ENCODE measurements at places on chromosomes 1 and 21.

- DNase-seq = no peak
Measured at GRCh38 chr1:207799989-207800648, 48.3 kb downstream of the CD46 start.

- no peak for DNase-seq
Measured at GRCh38 chr1:199767700-199768099, 259.8 kb upstream of the NR5A2 start.

GRCh38 chr1:44723064-44723463 is 7.9 kb downstream of the RNU5D-1 start:
- DNase-seq = no peak

DNA sequence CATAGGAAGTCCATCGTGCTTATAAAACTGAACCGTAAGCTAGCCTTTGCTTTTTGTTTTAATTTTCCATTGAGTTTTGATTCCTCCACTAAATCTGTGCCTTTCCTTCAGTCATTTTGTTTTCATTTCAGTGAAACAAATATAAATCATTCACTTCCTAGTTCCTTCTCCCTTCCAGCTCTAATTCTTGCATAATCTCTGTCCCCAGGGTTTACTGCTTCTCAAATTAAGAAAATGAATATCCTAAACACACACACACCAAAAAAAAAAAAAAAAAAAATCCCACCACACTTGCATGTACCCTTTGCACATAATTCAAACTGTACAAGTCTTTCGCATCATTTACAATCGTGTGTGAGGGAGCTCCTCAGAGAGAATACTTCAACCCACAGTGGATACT is 6.8 kb downstream of the KCNH1 start:
- no peak for DNase-seq

GRCh38 chr1:32256473-32257226 is 5.6 kb downstream of the LCK start:
- DNase-seq = no peak

GRCh38 chr1:85571181-85571759 is 9.3 kb upstream of the CCN1 start:
- DNase-seq = no peak

GRCh38 chr1:90176530-90176929 is 181.6 kb downstream of the ZNF326 start:
- no peak for DNase-seq

DNA sequence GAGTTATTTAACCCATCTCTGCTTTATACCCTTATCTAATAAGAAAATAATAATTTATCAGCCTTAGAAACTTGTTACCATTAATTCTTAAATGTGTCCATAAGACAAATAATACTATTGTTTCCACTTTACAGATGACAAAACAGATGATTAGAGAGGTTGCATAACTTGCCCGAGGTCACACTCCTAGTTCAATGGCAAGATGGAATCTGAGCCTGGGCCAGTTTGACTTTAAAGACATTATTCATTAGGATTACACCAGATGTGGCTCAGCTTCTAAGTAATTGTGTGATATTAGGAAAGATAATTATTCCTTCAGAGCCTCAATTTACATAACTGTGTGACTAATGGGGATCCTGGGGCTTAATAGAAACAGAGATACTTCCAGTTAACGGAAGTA is 42.3 kb upstream of the KCNK2 start:
- no peak for DNase-seq

DNA sequence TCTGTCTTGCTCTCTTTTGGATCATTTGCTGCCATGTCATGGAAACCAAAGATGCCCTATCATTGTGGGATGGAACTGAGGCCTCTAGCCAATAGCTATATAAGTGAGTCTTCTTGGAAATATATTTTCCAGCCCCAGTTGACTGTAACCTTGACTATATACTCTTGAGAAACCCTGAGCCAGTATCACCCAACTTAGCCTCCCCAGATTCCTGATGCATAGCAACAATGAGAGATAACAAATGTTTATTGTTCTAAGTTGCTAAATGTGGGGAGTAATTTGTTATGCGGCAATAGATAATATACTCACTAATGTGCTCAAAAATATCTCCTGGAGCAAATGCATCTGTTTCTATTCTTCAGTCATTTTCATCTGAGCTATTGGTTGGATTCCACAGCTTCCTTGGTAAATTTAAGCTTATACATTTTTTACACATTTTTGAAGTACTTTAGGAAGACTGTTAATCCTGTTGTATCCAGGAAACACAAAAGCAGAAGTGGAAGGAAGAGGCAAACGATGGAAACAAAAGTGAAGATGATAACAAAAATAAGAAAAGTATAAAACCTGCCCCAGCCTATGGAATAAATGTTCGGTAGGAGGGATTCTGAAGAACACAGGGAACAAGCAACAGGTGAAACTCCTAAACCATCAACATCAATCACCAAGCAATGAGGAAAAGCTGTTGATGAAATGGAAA is 6.3 kb upstream of the SRRM1 start:
- no peak for DNase-seq

GRCh38 chr1:68969441-68969840 is 472.6 kb upstream of the DEPDC1 start:
- no peak for DNase-seq

GRCh38 chr1:245375789-245376460 is 221.1 kb downstream of the KIF26B start:
- DNase-seq = no peak

GRCh38 chr1:221522529-221522940 is 219.4 kb downstream of the DUSP10 start:
- no peak for DNase-seq

- DNase-seq = peak; percentile 9
Measured at GRCh38 chr1:246113555-246114095, 393.5 kb downstream of the SMYD3 start.

DNA sequence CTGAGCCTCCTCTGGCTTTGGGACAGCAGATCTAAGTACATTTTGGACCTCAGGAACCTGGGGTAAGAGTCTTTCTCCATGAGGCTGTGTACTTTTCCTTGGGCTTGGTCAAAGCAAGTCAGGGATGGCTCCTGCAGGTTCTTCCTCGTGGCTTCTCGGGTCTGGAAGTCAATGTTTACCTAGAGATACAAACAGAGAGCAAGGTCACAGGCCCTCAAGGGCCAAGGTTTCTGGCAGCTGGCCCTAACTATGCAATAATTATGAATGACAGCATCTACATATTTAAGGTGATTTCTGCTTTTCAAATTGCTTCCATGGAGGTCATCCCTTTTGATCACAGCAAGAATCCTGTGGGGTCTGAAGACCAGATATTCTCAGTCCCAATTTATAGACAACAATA is 37.6 kb downstream of the RGS8 start:
- DNase-seq = no peak

DNA sequence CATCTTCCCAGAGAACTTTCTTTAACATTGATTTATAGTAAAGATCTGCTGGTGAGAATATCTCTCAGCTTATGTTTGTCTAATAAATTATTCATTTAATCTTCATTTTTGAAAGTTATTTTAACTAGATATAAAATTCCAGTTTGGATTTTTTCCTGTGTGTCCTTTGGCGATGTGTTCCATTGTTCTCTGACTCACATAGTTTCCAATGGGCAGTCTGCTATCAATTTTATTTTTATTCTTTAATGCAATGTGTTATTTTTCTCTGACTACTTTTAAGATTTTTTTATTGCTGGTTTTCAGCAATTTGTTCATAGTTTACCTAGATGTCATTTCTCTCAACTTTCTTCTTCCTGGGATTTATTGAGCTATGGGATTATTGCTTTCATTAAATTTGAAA is 325.2 kb upstream of the POGK start:
- no peak for DNase-seq

- no peak for DNase-seq
Measured at GRCh38 chr1:84426376-84426775, 28.1 kb downstream of the DNASE2B start.

- no peak for DNase-seq
Measured at GRCh38 chr1:8097908-8098307, 71.8 kb upstream of the ERRFI1 start.

- DNase-seq = no peak
Measured at GRCh38 chr1:84202126-84202525, 58.1 kb downstream of the PRKACB start.

DNA sequence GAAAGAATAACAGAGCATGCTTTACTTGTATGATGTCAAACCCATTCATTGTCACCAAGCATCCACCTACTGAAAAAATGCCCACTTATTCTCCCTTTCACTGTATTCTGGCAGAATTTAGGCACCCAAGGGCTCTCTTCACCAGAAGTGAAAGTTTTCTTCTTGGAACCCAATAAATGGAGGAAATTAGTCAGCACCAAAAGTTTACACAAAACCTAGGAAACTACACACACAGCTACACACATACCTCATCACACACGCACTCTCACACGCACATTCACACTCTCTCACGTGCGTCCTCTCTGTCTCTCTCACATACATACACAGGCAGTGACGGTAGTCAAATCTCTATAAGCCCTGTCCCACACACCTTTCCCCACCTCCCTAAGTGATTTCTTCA is 37.6 kb downstream of the MCOLN2 start:
- DNase-seq = no peak

DNA sequence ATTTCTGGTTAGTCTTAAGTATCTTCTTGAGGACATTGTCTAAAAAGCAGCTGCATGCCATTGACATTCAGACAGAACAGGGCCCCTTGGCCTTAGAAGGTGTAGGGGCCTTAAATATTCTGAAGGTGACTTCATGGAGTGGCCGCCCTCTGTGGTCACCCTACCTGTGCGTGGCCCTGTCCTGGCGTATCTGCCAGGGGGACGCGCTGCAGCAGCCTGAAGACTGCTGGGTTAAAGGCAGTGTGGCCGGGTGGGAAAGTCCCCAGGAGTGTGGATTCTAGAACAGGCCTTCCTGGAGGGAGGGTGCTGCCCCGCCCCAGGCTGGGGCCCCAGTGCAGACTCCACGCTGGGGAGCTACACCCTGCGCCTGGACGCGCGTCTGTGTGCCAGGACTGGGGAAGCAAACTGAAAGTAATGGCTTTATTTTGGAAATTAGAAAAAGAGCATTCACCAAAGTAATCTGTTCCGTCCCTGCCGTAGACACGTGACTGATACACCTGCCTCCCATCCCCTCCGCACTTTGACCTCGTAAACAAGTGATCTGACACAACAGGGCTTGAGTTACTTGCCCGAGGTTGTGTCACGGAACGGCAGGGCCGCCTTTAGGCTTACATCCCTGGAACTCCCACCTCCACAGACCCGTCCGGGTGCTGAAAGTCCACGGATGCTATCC is 1.8 kb downstream of the AGPAT3 start:
- DNase-seq = no peak

DNA sequence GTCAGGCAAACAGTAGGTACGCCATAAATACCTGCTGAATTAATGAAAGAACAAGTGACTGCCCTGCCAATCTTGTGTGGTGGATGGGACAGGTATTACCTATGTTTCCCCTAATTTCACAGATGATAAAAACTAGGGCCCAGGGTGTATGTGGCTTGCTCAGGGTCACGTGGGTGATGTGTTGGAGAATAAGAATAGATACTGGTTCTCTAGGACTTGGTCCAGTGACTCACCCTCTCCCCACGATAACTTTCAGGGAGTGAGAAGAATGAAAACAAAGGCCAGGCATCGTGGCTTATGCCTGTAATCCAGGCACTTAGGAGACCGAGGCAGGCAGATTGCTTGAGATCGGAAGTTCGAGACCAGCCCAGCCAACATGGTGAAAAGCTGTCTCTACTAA is 26.7 kb downstream of the SLC26A9 start:
- DNase-seq = no peak

GRCh38 chr1:226046240-226046639 is 16.3 kb upstream of the H3-3A start:
- no peak for DNase-seq

- no peak for DNase-seq
Measured at GRCh38 chr1:116324411-116324810, 48.6 kb upstream of the ATP1A1 start.

DNA sequence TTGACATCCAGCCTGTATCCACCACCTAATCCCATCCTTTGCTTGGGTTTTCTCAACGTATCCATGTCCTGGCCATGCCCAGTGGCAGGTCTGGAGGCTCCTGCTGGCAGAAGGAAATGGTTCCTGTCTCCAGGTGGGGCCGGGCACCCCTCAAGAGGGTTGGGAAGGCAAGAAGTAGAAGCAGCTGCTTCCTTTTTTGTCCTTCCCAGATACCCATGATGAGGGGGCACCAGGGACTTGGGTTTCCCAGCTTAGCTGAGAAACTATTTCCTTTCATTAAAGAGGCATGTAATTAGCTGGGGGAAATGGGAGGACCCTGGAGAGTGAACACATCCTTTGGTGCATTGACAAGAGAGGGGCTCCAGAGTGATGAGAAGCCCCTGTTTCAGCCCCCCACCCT is 21.1 kb upstream of the SLC45A3 start:
- no peak for DNase-seq

- no peak for DNase-seq
Measured at GRCh38 chr1:155210314-155211104, 2.0 kb downstream of the MTX1 start.

DNA sequence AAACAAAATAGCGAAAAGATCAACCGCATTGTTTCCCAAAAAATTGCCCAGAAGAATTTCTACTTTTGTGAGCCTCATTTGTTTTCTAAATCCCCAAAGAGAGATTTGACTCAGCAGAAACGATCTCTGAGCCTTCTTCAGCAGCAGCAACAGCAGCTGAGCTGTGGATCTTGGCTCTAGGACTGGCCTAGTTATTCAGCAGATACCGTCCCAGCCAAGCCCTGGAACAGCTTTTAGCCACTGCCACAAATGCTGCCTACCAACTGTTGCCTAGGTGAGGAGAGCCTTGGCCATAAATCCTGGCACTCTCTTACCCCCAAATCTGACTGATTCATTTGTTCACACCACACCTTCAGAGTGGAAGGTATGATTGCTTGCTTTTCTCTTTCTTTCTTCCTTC is 320.1 kb downstream of the TGFB2 start:
- DNase-seq = no peak

GRCh38 chr1:66553846-66554245 is 19.9 kb downstream of the SGIP1 start:
- DNase-seq = no peak

DNA sequence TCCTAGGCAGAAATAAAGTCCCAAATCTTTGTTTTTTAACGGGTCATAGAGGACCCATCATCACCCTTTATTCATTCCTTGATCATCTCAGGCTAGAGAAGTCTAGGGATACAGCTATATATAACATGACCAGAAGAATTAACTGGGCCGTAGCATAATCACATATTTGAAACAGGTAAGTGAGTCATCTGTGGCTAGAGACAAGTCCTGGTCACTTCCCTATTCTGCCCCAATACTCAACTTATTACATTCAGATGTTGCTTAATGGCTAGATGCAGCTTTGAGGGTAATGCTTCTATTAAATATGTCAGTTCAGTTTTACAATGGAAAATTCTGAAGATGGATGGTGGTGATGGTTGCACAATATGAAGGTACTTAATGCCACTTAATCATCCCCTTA is 47.0 kb downstream of the EXO1 start:
- no peak for DNase-seq

Data from endothelial cell (in vitro differentiated cells).